ENCODE measurements at places on chromosomes 3 and 15.

DNA sequence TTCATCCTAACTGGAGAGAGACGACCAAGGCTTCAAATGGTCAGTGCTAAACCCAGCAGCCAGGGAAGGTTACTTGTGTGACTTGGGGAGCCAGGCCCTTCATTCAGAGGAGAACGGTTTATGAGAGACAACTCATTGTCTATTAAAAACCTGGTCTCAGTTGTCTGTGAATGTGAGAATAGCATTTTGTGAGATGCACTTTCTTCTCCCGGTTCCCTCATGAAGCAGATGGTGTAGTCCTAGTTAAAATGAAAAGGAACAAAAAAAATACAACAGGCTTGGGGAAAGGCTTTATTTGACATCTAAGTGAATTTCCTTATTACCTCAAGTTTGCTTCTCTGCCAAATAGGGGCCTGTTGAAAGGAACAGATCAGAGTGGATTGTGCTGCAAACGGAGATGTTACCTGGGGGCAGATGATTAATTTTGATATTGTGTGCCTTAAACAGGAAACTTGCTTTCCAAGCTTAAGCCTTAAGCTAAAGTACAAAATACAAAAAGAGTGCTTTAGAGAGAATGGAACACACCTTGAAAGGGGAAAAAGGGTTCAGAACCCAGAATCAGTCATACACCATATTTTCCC, 202.7 kb upstream of the BHLHE40 start:
- no peak for DNase-seq

GRCh38 chr3:159765030-159765859, 223.4 kb upstream of the IL12A start:
- DNase-seq = no peak

DNA sequence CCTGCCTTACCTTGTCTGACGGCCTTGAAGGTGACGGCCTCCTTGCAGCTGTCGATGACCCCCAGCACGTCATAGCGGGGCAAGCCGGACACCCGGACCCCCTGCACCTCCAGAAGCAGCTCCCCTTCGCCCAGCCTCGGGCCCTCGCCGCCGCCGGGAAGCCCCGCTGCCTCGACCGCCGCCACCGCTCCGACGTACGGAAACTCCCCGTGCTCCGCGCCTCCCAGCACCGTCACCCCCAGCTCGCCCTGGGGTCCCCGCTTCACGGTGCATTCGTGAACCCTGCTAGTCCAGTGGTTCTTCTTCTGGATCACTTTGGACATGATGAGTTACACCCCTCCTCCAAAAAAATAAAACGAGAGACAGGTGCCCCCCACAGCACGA, 740 bp downstream of the MAGI1 start:
- DNase-seq = no peak

GRCh38 chr15:60121845-60122244, 117.7 kb downstream of the FOXB1 start:
- no peak for DNase-seq

- DNase-seq = no peak
Measured at GRCh38 chr3:123421353-123422174, 27.3 kb downstream of the ADCY5 start.

GRCh38 chr3:194843556-194843955, 157.9 kb downstream of the FAM43A start:
- DNase-seq = no peak

DNA sequence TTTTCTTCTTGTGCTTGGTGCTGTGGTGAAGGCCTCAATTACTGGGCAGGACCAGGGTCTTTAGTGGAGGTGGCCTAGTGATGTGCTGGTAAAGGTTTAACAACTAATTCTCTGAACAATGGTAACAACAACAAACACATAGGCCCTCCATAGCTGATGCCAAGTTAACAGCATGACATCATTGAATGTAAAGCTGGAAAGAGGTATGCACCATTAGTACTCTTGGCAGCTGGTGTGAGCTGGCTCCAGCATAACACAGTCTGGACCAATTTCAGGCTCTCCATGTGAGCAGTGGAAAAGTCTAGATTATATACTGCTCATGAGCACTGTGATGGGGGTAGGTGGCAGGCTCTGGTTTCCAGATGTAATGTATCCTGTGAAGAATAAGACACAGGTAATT, 61.8 kb downstream of the SLC7A14 start:
- DNase-seq = no peak

- DNase-seq = no peak
Measured at GRCh38 chr3:166433060-166433459, 595.8 kb upstream of the BCHE start.

- no peak for DNase-seq
Measured at GRCh38 chr3:126540951-126541627, 17.1 kb downstream of the CHST13 start.

DNA sequence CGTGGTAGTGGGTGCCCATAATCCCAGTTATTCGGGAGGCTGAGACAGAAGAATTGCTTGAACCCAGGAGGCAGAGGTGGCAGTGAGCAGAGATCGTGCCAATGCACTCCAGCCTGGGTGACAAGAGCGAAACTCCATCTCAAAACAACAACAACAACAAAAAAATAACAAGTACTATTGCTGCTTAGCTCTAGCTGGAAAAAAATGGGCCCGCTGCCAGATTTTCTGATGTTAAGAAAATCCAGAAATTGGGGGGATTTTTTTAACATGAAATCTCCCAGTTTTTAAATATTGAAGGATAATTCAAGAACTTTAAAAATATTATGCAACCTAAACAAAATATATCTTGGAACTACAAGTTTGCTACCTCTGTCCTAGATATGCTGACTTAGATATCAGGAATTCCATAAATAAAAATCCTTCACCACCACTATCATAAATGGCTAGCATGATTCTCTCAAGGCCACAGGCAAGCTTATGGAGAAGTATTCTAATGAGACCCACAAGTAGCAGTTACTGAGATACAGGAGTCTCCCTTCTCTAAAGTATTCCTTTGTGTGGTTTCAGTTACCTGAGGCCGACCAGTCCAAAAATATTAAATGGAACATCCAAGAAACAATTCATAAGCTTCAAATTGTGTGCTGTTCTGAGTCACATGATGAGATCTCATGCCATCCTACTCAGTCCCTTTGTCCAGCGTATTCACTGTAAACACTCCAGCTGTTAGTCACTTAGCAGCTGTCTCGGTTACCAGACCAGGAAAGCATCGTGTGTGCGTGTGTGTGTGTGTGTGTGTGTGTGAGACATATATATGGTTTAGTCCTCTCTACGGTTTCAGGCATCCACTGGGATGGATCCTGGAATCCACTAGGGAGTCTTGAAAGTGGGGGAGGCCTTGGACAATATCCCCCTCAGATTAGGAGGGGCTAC, 277.2 kb downstream of the TBL1XR1 start:
- no peak for DNase-seq

- no peak for DNase-seq
Measured at GRCh38 chr3:2948882-2949281, 161.3 kb downstream of the IL5RA start.

DNA sequence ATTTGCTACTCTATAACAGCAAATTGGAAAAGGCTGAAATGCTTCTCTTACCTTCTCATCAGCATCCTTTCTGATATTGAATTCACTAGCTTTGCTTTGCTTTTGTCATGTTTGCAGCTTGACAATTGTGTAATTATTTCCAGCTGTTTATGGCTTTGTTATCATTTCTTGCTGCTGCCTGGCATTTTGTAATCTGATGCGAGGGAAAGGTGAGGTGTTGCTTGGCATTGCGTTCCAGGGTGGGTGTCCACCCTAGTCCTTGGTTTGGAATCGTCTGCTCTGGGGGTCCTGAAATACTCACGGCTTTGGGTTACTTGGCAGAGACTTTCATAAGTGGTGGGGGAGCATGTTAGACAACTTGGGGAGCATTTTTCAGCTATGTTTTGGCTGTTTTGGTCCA, 2.9 kb downstream of the CACNA2D3 start:
- DNase-seq = no peak

DNA sequence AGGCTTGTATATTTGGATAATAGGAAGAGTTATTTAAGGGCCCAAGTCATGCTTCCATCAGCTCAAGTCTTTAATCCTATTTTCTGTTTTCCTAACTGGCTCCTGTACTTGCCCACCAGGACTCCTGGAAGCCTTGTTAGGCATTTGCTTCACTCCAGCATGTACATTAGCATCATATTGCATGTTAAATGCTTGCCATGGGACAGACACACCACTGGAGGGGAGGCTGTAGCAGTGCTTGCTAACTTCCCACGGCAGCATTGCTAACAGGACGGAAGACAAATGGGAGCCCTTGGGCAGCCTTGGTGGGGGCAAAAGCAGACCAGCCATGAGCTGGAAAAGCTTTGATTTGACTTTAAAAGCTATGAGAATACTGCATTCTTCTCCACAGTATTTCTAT, 6.1 kb downstream of the TMOD2 start:
- DNase-seq = no peak

- DNase-seq = no peak
Measured at GRCh38 chr3:182063742-182064141, 352.0 kb downstream of the SOX2 start.

DNA sequence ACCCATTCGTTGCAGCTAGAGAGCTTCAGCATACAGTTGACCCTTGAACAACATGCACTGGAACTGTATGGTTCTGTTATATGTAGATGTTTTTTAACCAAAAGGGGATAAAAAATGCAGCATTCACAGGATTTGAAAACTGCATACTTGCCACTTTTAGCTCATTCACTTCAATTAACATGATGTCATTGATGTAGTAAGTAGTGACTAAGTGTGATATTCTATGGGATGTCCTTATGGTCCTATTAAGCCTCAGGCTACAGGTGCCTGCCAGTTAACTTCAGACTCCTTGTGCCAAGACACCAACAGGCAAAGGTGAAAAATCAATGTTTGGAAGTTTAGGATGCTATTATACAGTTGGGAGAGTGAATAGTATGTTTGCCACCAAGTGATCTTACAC, 553.6 kb upstream of the NECTIN3 start:
- DNase-seq = no peak

DNA sequence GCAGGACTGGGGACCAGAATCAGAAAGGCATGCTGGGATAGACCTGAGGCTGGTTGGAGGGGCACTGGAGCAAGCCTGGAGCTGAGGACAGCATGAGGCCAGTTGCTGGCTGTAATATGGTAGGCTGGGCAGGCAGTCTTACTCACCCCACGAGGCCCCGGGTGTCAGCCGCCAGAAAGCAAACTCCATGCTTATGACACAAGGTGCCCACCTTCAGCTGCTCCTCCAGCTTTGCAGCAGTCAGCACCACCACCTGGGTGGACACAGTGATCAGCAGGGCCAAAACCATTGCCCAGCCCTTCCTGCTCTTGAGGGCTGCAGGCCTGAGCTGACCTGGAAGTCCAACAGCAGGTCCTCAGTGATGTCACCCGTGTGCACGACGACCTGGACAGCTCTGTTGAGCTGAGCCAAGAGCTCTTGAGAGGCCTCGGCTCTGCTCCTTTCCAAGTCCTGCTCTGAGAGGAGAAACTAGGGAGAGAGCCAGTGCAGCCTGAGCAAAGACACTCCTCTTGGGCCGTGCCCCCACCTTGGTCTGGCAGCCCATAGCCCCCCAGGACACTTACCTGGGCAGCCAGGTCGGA, 747 bp downstream of the UBA7 start:
- DNase-seq = no peak

- DNase-seq = no peak
Measured at GRCh38 chr3:169618894-169619792, 44.4 kb downstream of the MECOM start.

DNA sequence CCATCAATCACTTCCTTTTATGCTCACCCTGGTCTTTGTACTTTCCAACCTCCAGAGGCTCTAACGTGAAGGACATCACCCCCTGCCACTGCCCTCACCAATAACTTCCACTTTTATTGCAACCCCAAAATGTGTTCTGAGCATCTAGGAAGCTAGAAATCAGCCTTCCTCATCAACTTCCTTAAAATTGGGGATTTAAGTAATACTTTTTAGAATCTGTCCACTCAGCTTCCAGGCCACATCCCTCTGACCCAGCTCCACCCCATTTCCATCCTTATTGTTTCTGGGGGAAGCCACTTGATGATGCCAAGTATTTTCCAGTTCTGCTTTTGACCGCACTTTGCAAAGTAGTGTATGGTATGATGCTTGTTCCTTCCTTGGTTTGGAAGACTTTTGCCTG, 73.5 kb upstream of the XCR1 start:
- no peak for DNase-seq
